Inflammatory macrophage (primary cell): ENCODE measurements at places on chromosomes 2 and 18.

- no peak for DNase-seq
These were observed 7.3 kb upstream of the NR4A2 start for GRCh38 chr2:156339865-156340264.

DNA sequence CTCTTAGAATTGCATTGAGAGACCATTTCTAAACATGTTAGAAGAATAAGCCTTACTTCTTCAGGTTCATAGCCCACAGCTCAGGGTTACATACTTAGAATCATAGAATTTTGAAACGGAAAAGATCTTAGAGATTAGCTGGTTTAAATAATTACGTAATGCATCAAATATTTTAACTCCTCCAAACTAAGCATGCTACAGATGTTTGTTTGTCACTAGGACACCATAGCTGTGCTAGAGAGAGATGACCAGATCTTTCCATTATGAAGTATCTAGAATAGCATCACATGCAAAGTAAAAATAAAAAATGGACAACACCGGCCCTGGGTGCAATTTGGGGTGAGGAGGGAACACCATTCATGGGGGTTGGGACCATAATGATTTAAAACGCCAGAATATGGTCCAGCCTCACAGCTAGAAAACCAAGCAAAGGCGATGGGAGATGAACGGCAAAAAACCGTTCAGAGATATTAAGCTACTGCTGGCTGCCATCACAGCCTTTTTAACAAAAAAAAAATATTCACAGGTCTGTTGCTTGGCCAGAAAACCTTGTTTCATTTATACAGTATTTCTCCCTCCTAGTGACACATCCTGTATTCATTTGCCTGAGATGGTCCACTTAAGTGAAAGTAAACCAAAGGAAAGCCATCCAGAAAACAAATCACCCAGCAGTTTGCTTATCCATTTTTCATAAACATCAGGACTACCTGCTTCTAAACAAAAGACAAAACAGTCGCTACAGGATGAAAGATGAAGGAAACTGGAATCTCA lies 94.2 kb downstream of the EPHA4 start:
- DNase-seq, result no peak

DNA sequence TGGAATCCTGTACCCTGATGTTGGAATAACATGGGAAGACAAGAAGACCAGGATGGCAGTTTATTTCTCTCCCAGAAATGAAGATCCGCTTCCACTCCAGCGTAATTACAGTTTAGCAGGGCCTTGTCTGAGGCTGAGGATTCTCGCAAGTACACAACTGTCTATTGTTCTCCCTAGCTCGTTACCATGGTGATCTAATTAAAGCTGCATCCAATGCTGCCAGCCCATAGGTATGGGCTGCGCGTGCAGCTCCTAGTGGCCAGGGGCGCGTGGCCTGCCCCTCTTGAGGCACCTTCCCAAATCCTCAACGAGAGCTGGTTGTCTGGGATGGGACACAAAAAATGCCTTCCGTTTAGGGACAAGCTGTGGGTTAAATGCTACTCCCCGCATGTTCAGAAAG lies 344.9 kb downstream of the CYRIA start:
- no peak for DNase-seq

DNA sequence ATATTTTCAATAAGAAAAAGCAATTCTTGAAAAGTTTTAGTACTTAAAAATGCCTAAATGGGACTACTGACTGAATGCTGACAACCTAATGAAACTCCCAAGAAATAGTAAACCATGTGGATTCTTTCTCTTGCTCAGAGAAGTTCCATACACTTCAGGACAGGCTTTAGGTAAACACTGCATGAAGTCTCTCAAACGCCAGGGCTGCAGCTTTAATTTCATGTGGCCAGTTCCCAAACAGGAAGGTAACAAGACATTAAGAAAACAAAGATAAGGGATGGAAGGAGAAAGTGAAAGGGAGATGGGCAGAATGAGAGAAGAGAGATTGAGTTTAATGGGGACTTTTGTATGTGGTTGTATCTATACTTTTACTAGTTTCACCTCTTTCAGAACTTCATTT lies 734.7 kb upstream of the PKDCC start:
- DNase-seq, result no peak

DNA sequence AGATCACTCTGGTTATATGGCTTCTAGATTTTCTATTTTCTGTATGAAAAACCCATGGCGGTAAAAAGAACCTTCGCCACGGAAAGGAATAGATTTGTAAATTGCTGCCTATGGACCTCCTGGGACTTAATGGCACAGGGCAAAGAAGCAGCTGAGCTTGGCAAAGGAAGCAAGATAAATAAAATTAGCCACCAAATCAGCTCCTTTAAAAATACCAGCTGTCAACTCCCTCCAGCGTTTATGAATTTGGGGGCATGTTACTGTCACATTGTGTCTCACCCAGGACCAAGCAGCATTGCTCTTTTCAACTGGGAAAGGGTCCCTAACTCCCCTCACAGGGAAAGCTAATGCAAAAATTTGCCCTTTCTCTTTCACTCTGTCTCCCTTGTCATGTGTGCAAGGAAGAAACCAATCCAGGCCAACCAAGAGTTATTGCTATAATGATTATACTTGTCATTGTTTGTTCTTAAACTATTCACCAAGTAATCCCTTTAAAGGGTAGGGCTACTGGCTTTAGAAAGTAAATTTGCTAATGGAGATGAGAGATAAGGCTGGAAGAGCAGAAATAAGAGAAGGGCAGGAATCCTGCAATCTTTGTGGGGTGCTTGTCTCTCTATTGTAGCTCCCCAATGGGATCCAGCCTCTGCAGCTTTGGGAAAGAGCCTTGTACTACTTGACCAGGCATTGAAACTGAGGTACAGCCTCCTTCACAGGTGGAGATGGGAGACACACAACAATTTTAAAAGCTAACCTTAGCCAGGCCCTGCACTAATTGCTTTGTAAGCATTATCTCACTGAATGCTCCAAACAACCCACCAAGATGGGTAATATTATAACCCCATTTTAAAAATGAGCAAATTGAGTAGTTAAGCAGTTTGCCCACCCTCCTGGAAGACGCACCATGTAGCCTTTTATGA lies 119.1 kb upstream of the KLF7 start:
- DNase-seq, result no peak

DNA sequence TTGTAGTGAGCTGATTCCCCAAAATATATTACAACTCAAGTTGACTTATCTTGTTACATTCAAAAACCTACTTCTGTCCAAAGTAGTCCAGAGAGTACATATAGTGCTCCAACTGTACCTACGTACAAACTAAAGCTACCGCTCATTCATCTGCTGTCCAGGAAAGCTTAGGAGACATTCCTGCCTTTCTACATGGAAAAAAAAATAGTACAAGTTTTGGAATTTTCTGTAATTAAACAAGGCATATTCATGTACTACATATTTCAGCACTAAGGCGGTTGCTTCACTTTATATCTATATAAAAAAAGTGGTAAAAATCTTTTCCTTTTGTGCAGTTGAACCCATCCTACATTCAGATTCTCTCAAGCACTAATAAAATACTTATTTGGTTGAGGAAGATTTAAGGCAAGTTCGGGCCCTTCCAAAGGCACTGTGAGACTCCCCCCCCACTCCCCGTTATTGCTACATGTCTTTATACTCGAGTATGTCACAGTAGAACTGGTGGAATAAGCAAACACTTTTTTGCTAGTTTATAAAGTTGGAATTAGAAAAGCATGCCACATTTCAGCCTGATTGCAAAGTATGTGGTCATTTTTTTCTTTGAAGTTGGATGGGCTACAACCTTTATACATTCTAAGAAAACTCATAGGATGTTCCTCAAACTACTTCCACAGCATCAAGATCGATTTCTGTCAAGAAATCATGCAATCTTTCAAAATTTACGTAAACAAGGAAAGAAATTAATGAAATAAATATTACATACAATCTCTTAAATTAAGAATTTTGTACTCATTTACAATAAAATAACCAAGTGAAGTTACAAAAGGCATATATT lies 3.7 kb downstream of the ZFP36L2 start:
- DNase-seq, result no peak

DNA sequence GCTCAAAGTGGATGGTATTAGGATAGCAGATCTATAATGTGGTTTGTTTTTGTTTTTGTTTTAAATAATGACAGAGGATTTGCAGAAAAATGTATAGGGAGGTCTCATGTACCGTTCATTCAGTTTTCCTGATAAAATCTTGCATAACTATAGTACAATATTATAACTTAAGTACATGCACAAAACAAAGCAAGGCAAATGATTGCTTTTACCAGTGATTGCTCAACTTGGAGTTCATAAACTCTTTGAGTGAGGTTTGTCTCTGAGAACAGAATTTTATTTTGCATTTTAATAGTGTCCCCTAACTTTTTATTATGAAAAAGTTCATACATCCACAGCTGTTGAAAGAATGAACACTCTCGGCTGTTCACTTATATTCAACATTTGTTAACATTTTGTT lies 96.6 kb downstream of the MAP4K4 start:
- DNase-seq, result no peak

DNA sequence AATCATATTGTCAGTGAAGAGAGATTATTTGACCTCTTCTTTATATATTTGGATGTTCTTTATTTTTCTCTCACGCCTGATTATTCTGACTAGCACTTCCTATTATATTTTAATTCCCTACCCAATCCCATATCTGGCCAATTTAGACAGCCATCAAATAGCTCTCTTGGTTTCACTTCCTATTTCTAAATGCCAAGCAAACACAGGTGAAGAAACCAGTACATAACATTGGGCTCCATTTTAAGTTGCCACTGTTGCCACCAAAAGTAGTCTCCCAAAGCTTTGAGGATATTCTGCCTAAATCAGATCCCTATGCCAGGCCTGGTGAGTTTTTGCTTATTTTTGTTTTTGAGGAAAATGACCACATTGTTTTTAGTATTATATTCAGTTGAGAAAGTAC lies 547.0 kb downstream of the MBD2 start:
- DNase-seq, result no peak

- DNase-seq, result no peak
These were observed 8.9 kb downstream of the ZNF512 start for GRCh38 chr2:27591745-27592144.

DNA sequence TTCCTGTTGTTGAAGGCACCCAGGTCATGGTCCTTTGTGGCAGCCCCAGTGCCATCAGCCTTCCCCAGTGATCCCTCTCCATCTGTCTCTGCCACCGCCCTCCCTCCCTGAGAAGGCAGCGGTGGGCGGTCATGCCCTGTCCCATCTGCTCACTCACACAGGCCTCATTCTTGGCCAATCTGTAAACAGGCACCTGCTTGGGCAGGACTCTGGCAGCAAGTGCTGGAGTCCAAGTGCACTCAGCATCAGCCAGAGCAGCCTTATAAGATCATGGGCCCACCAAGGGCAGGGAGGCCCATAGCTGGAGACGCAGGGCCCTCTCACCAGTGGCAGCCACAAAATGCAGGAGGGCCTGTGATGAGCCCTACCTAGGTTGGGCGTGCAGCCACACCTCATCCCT lies 140.9 kb downstream of the TWIST2 start:
- no peak for DNase-seq

DNA sequence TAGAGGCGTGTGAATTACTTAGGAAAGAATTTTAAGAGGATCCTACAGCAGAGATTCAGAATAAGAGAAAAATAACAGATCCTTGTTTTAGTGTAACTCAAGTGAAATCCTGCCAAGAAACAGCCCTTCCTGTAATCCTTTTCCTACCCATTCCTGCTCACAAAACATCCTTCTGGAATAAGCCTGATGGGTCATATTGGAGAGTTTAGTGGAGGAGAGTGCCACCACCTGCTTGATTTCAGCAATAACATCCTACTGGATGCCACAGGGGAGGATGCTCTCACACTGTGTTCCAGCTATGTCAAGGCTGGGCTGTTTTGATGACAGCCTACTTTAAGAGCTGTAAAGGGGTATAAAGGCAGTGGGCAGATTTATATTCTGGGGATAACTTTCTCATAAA lies 54.8 kb upstream of the CCDC178 start:
- no peak for DNase-seq

DNA sequence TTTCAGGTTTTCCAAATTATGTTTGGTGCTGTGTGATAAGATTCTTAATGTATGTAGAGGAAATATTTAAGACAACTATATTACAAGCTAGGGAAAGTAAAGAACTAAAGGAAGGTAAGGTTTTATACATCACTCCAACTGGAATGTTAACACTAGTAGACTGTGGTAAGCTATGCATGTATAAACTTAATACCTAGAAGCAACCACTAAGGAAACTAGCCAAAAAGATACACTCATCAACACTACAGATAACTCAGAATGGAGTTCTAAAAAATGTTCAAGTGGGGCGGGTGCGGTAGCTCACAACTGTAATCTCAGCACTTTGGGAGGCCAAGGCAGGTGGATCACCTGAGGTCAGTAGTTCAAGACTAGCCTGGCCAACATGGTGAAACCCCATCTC lies 37.8 kb upstream of the MALL start:
- no peak for DNase-seq

- DNase-seq, result peak; percentile 53
These were observed 59.1 kb downstream of the TNS1 start for GRCh38 chr2:217943446-217944321.

DNA sequence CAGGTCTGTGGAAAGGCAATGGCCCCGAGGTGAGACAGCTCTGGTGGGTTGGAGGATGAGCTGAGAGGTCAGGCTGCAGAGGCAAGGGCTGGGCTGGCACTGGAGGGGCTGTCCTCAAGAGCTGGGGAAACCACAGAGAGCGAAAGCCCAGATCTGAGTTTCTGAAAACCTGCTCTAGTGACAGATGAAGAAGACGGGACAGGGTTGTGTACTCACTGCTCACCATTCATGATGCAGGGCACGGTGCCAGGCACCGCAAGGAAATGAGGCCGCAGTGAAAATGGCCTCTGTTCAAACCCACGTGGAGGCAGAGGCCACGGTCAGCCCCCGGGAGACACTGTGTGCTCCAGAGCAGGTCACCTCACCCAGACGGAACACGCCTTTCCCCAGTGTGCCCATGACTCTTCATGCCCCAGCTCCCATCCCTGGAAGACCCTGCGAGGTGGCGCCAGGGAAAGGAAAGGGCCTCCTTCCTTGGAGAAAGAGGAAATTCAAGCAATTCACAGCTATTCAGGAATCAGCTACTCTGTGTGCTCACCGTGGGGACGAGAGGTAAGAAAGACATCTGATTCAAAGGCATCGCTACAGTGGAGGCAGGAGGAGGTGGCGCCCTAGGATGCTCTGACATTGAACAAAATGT lies 24.3 kb upstream of the ID2 start:
- DNase-seq, result no peak

GRCh38 chr2:198253995-198254394 lies 449.6 kb downstream of the PLCL1 start:
- no peak for DNase-seq

DNA sequence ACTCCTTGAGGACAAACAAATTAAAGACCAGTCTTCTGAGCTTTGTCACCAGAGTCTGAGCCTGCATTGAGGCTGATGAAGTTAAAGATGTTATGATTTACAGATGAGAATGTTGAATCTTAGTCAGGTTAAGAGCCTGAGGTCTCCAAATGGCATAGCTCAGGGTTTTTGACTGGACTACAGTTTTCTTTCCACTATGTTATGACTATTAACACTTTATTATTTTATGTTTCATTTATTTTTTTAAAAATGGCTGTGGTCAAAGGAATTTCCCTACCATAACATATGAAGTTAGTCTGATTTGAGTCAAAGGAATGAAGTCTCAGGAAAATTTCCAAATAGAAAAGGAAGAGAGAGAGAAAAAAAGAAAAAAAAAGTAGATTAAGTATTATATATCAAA lies 39.7 kb upstream of the CWC22 start:
- DNase-seq, result no peak

- no peak for DNase-seq
These were observed 71.8 kb upstream of the SEC11C start for GRCh38 chr18:59067873-59068272.
